Hepatocyte (in vitro differentiated cells): ENCODE measurements at places on chromosomes 3 and 15.
A peak's percentile ranks its signal among the peaks of the same experiment; 100 is the strongest.

- DNase-seq, result no peak
These were observed 67.9 kb upstream of the KY start for GRCh38 chr3:134718726-134719125.

DNA sequence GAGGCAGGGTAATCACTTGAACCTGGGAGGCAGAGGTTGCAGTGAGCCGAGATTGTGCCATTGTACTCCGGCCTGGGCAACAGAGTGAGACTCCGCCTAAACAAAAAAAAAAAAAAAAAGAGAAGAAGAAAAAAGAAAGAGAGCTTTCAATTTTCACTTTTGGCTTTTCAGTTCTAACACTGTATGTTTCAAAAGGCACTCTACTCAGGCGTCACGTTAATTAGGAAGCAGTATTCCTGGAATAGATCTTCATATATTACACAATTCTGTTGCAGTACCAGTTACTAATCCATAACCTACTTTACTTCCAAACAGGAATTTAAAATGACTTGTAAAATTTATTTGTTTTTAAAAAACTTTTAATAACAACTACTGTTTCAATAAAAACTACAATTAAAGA is 131.7 kb upstream of the PLXND1 start:
- no peak for DNase-seq

DNA sequence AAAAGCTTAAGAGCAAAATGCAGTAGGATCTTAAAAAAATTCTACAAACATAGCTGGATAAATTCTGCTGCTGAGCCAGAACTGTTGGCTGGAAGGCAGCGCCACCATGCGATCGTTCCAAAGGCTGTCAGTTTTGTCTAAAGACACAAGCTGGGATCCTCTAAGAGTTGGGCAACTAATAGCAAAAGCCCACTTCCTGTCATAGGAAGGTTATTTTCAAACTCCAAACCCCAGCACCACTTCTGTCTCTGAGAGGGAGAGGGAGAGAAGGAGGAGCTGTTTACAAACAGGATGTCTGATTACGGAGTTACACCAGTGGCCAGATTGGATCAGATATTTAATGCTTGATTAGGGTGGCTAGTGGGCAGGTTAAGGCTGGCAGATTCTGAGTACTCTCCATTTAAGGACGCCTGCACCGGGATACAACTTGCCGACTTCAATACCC is 44.0 kb downstream of the EIF4E3 start:
- DNase-seq, result peak; percentile 74

- DNase-seq, result no peak
These were observed 27.3 kb downstream of the ACSBG1 start for GRCh38 chr15:78207110-78207458.

GRCh38 chr3:42514876-42515275 is 12.4 kb downstream of the VIPR1 start:
- DNase-seq, result no peak

GRCh38 chr3:124496061-124496460 is 234.2 kb upstream of the UMPS start:
- DNase-seq, result no peak

- no peak for DNase-seq
These were observed 23.8 kb downstream of the NIPA1 start for GRCh38 chr15:22810033-22810852.

GRCh38 chr15:76114561-76114960 is 54.8 kb downstream of the TMEM266 start:
- DNase-seq, result no peak

DNA sequence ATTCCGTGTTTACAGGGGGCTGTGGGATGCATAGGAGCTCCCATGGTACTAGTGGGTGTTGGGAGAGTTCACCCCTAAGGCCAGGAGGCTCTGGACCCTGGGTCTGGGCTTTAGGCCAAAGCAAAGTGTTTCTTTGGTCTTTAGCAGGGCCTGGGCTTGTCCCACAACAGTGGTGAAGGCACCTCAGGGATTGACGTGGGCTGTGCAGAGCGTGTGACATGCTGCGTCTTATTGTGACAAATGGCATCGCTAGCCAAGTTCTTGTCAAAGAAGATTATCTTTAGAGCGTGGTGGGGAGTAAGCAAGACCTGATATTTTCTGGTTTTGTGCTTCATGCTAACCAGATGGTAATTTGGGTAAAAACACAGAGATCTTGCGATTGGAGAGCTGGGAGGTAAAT is 170.1 kb downstream of the APBA2 start:
- no peak for DNase-seq

DNA sequence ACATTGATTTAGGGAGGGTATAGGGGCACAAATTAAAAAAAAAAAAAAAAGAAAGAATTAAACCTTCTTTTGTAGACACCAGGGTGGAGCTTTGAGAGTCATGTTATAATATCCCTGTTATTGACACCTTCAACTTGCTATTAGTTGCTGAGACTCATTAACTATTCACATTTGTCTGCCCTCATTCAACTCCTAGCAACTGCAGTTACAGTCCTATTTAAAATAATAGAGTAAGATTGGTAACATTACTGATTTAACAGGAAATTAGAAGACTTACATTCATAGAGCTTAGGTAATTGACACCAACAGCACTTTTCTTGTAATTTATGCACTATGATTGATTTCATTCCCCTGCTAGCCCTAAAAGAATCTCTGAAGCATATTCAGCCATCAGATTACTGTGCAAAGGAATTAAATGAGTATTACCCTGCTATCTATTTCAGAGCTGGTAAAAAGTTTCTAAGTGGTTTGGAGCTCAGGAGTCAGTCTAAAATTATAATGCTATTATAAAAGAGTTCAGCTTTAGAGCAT is 148.8 kb upstream of the TBL1XR1 start:
- DNase-seq, result no peak

DNA sequence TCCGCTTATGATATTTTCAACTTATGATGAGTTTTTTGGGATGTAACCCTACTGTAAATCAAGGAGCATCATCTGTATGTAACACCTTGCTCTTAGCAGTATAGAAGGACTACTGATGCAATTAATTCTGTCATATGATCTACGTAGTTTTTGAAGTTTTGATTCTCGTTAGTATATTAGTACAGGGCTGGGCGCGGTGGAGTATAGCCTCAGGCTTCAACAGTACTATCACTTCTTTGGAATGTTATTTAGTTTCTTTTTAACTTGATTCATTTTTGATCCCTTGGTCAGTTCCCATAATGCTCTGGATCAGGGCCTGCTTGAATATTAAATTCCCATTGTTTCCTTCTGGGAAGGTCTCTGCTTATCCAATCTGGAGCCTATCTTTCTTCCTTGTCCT is 23.9 kb upstream of the AP4E1 start:
- no peak for DNase-seq

- peak; percentile 65 for DNase-seq
These were observed 694 bp downstream of the ABTB1 start for GRCh38 chr3:127673191-127674100.

DNA sequence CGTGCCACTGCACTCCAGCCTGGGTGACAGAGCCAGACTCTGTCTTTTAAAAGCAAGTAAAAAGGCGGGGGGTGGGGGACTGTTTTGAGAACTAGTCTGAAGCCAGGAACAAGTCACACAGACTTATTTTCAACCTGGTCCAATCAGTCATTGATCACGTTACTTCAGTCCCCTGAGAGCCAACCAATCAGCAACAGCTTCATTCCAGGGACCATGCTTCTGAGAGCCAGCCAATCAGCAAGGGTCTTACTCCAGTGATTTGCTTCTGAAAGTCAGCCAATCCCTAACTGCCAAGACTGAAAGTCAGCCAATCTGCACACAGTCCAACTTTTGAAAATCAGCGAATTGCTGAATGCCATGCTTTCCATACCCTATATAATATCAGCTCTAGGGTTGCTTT is 48.6 kb upstream of the C15orf39 start:
- DNase-seq, result no peak

DNA sequence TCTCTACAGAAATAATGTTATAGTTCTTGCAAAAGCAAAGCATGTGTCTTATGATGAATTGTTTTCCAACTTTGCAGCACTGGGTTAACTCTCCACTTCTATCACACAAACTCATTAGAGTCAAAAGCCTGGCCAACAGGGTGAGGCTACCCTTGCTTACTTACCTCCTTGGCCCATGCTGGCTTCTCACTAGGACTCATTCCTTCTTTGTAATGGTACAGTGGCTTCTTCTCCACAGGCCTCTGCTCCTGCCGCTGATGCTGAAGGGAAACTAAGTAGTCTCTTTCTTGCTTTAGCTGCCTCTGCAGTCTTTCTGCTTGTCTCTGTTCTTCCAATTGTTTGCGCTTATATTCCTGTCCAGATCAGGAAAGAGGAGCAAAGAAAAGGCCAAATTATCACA is 111.5 kb upstream of the SLC2A2 start:
- DNase-seq, result no peak

GRCh38 chr3:171377859-171378258 is 82.3 kb downstream of the TNIK start:
- no peak for DNase-seq

DNA sequence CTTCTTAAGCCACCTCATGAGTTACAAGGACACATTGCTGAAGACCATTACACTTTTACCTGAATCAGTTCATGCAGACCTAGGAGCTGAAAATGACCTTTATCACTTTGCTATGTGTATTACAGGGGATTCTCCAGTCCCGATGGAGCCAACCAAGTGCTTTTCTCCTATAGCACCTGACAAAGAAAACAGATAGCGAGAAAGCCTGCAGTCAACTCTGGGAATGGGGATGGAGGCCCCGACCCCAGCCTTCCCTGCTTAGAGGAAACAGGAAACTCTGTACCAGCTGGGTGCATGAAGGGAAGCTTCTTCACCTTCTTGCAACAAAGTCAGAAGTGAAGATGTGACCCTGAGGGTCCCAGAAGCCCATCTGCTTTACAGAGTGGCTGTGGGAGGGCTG is 168.3 kb upstream of the SEMA6D start:
- no peak for DNase-seq

- no peak for DNase-seq
These were observed 20.1 kb downstream of the OSBPL10 start for GRCh38 chr3:31960793-31961431.

- DNase-seq, result no peak
These were observed 142.5 kb upstream of the C2CD4B start for GRCh38 chr15:62307551-62307950.

DNA sequence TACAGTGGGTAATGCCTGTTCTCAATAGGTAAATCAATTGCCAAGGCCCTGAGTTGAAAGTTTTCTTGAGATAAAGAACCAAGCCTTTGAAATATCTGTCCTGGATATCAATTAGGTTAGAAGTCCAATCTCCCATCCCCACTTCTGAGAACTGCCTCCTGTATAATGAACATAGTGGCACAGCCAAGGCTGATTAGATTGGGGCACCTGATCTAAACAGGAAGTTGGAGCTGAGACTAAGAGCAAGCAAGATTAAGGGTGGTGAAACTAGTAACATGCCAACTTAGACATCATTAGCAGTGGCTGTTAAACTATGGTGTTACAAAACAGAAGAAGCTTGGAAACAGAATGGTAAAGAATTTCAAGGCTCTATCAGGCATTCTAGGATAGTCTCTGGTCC is 137.7 kb upstream of the TMEM108 start:
- DNase-seq, result no peak
